CD4-positive, alpha-beta T cell treated with Interleukin-12 subunit alpha and Interleukin-12 subunit beta, for 1 hour (primary cell): ENCODE measurements at places on chromosomes 2 and 18.

- no peak for DNase-seq
Observed at GRCh38 chr2:159326569-159327255, 40.2 kb upstream of the WDSUB1 start.

- DNase-seq, result no peak
Observed at GRCh38 chr18:50289108-50289443, 1.6 kb upstream of the CXXC1 start.

DNA sequence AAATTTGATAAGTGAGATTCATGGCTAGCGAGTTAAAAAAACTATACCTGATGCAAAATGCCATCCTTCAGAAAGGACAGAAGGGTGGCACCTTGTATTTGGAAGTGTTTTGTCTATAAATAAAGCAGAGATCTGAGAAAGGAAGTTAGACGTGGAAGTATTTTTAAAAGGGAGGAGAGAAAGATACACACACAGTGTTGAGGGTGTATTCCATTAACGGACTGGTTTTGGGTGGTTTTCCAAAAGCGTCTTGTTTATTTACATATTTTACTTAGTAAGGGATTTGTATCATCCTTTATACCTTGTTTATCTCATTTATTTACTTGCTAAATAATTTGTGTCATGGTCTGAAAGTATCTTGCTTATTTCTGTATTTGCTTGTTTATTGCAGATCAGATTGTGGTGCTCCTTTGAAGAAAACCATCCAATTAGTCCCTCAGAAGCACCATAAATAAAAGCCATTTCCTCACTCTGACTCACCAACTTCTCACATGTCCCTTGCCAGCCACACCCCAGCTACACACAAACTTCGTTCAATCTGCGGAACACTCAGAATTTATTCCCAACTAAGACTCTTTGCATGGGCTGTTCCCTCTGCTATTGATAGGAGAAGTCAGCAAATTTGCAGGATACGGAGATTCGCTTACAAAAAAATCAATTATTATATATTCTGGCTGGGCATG lies 90.8 kb downstream of the FAM124B start:
- no peak for DNase-seq

GRCh38 chr2:160509016-160509415 lies 15.4 kb upstream of the RBMS1 start:
- DNase-seq, result no peak

GRCh38 chr18:35868915-35869314 lies 103.6 kb upstream of the RMP24 start:
- DNase-seq, result no peak

DNA sequence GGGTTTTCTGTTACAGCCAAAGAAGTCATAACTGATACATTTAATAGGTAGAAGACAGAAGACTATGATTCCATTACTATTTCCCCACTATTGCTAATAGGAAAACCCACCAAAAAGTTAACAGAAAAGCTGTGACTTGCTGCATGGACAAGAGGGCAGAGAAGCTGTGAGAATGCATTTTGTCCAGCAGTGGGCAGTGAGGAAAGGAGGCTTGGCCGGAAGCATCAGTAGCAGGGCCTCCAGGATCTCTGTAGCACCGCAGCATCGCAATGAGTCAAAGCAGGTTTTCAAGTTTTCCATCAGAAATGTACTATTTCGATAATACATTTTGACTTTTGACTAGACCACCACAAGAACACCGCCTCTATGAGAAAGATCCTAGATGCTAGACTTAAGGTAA lies 24.9 kb downstream of the MYO5B start:
- no peak for DNase-seq

- peak; percentile 79 for DNase-seq
Observed at GRCh38 chr2:218569038-218569431, 396 bp downstream of the CNOT9 start.

DNA sequence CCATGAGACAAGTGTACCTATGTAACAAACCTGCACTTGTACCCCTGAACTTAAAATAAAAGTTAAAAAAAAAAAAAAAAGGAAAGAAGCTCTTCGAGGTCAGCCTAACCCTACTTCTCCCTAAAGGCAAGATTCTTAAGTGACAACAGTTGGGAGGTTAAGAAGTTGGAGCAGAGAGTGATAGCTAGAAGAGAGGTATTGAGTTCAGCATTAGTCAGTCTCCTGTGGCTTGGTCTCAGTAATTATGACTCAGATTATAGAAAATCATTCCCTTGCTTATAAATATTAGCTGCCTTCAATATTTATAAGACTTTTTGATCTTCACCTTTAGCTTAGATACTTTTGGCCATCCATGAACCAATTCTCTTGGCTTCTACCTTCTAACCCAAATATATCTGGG lies 926.8 kb upstream of the SLC39A10 start:
- no peak for DNase-seq

- DNase-seq, result no peak
Observed at GRCh38 chr2:119545754-119546446, 1.7 kb downstream of the CFAP221 start.

- DNase-seq, result no peak
Observed at GRCh38 chr2:233706720-233707119, 6.0 kb upstream of the UGT1A5 start.

DNA sequence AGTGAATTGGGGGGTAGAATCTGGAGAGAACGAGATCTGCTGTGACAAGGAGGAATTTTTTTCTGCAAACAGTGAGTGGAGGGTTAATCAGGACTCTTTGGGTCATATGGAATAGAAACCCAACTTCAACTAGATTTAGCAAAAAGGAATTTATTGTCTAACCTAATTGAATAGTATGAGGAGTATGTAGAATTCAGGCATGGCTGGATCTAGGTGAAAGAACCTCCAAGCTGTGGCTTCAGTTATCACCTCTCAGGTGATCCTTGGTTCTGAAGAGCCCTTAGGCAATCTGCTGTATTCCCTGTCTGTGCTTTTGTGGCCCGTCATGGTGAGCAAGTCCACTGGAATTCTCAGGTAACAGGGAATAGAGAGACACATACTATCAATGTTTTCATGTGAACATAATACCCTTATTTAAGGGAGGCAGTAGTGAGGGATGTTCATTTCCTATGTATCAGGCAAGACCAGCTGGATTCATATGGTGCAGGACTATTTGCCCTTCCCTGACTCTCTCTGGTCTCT lies 164.7 kb downstream of the ALPK2 start:
- DNase-seq, result no peak

DNA sequence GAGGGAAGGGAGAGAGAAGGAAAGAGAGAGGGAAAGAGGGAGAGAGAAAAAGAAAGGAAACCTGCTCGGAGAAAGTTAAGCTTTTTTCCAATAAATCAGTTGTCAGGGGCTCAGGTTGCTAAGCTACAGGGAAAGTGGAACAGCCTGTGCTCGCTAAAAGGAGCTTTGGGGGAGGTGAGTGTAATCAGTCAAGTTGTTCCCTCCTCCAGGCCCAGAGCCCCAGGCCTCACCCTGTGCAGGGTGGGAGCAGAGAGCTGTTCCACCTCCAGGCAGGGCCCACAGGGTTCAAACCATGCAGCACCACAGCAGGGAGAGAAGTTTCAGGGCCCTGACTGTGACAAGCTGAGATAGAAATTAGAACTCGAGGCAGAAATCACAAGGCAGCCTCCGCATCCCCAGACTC lies 56.4 kb upstream of the PPP1CB start:
- no peak for DNase-seq

DNA sequence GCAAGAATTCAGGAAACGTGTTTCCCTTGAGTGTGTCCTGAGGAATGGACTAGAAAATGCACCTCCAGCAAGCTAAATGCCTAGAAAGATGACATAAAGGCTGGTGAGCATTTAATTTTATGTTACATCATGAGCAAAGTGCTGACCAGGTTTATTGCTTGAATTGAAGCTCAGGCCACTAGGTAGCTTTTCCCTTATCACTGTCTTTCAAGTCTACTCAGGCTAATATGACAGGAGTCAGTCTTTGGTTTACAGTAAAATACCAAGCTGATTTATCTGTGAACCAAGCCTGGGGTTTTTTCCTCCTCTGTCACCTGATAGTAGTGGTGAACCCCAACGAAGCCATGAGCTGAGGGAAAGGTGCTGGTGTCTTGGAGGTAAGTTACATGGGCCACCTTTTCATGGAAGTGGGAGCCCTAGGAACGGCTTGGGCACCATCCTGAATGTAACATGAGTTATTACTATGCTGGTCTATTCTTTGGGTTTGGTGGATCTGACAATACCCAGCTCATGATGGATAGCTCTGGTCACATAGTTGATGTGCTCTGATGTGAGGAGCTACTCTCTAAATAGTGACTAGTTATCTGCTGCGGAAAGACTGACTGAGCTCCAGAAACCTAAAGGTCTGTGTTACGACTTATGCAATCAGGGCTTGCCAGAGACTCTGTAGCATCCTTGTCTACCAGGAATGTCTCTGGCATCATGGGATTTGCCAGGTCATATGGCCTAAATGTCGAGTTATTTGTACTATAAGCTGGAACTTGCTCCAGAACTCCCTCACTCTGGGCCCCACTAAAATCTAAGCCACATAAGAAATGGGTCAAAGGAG lies 39.8 kb downstream of the NUP35 start:
- DNase-seq, result no peak

GRCh38 chr2:198188982-198189381 lies 384.6 kb downstream of the PLCL1 start:
- DNase-seq, result no peak

DNA sequence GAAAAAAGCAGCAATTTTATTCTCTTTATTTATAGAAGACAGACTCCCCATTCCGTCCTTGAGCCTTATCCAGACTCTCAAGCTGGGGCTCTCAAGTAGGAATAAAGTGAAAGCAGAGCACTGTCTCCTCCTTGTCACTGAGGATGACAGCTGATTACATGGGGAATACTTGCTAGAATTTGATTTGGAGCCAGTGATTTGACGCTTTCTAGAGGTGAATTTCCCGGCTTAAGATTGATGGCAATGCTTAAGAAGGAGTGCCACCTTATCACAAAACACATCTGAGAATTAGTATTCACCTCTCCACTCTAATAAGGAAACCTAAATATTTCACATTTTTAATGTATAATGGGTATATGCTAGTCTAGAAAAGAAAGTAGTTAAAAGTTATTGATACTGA lies 135.4 kb upstream of the SLC39A10 start:
- no peak for DNase-seq

DNA sequence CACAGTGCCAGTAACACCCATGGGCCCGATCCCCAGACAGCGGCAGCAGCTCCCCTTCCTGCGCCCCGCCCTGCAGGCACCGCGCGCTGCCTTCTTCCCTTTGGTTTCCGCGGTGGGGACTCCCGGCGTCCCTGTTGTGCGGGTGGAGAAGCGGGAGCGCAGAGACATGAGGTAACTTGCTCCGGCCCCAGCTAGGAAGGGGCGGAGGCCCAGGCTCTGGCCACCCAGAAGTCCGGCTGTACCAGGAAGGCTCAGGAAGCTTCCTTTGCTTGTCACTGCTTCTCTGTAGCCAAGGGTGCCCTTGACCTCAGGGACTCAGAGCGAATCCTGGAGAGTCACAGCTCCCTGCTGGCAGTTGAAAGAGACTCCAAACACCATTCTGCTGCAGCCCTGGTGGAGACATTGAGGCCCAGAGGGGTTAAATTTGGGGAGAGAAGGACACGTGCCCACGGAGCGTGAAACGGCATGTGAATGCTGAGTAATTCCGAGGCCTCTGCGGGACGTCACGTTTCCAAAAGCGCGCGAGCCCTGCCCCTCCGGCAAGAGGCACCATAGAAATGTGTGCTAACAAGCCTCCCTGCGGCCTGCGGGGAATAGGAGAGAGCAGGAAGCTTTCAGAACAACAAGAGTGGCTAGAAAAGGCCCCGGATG lies 6.7 kb upstream of the ADCY3 start:
- peak; percentile 13 for DNase-seq

DNA sequence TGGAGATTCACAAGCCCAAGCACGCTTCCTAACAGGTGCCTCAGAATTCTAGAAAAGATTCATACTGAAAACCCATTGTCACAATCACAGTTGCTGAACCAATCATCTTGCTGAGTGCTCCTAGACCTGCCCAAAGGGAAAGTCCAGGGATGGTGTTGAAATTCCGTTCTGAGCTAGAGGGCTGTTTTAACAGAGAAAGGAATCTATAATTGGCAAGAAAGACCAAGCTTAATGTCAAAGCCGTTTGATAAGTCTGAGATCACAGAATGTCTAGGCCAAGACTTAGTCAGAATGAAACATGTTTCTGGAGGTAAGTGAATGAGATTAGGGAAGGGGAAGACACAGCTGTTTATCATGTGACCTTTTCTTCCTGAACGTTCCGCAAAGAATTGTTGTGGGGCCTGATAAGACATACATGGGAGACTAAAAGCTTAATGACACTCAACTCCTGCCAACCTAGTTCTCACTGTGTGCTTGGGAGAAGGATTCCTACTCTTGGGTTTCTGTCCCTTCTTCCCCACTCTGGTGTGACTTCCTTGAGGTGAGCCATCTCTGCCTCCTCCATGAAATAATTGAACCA lies 27.5 kb downstream of the PMAIP1 start:
- DNase-seq, result no peak

DNA sequence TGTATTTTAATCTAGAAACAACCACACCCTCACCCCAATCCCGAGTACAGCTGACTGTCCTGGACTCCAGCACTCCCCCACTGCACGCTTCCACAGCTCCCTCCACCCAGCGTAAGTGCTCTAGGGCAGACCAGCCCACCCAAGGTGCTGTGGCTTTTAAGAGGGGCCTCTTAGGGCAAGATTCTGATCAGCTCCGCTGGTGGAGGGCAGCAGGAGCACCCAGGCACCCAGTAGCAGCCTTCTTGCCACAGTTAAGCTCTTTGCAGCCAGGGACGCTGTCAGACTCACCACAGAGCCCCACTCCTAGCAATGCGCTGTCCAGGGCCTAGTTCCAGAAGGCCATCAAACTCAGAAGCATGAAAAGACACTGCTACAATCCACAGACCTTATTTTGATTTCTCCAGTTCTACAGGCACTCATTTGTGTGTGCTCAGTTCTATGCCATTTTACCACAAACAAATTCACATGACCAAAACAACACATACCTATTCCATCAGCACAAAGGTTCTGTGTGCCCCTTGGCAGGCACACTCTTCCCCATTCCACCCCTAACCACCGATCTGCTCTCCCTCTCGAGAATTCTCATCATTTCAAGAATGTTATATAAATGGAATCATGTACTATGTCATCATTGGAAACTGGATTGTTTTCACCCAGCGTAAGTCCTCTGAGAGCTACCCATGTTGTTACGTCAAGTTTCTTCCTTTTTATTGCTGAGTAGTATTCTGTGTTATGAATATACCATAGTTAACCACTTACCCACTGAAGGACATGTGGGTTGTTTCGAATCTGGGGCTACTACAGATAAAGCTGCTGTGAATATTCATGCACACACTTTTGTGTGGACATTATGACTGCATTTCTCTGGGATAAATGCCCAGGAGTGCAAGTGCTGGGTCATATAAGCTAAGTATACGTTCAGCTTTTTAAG lies 40.4 kb downstream of the PTPN2 start:
- DNase-seq, result no peak

DNA sequence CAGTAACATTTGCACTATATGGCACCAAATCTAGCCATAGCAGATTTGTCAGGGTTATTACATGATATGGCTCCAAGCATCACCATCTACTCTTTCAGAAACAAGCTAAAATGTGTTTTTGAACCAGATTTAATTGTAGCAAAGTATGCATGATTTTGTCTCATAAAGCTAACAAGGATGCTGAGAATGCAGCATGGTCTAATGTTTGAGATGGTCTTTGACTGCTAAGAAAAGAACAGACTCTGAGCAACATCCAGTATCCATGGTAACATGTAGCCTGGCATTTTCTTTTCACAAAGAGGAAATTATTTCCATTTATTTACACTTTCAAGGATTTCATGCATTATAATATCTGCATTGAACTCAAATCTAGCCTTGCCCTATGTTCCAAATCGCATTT lies 206.5 kb downstream of the PDE1A start:
- no peak for DNase-seq
